ENCODE measurements at places on chromosomes 3 and 15. TPM values are rescaled to one million over a fixed set of nuclear protein-coding genes. Genes with fewer than 3 reads are reported as not detected.

DNA sequence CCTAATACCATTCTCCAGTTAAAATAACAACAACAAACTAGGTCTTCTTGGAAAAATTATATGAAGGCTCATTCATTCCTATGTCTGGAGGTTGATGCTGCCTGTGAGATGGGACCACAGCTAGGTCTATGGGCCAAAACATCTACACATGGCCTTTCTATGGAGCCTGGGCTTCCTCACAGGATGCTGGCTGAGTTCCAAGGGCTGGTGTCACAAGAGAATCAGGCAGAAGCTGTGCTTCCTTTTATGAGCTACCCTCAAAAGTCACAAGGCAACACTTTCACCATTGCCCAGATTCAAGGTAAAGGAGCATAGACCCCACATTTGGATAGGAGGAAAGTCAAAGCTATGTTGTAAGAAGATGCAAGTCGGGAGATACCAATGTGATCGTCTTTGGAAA, 4.6 kb upstream of the RTP2 start:
- no peak overlapping the region for H3K27ac ChIP-seq
- no peak overlapping the region for H3K4me3 ChIP-seq
- no peak for DNase-seq

MUC20 gene
- polyA plus RNA-seq: 0.29 TPM

GRCh38 chr3:66744521-66744920, 243.7 kb upstream of the LRIG1 start:
- no peak for DNase-seq
- no peak overlapping the region for H3K4me3 ChIP-seq
- no peak overlapping the region for H3K27ac ChIP-seq

CCR9 gene
- not detected for polyA plus RNA-seq

DNA sequence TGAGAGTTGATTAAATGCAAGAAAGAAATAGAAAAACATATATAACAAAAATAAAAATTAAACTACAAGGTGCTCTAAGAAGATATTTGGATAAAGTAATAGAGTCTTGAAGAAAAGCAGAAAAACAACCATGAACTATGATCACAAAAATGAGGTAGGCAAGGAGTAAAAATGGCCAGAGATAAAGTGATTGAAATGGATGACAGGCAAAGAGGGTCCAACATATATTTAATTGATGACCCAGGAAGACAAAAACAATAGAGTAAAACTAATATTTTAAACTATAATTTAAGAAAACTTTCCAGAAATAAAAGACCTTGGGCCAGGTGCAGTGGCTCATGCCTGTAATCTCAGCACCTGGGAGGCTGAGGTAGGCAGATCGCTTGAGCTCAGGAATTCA, 22.1 kb upstream of the WDR49 start:
- H3K27me3 ChIP-seq: no peaks in the 10 kb centered on the region
- H3K4me1 ChIP-seq: no peaks in the 10 kb centered on the region
- H3K27ac ChIP-seq: no peak overlapping the region
- no peak for DNase-seq
- peaks cover 14% of the 10 kb centered on the region for H3K36me3 ChIP-seq

DNA sequence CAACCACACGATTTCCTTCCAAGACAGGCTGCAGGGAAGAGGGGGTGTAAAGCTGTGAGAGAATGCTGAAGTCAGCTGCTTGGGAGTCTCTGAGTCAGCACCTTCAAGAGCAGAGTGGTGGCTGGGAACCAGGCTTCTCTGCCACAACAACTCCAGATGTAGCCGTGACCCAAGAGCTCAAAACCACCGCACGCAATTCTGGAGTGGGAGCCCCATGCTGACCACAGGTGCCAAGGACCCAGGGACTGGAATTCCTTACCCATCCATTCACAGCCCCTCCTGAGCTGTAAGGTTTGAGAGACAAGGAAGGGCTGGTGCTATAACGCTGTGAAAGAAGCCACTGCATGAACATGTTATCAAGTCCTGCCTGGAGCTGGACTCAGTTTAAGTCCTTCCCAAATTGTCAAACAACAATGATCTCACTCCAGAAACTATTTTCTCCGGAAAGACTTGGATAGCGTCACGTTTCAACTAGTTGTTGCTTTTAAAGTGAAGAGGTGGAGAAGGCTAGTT, 61.4 kb downstream of the UMPS start:
- H3K36me3 ChIP-seq: peaks cover 25% of the 10 kb centered on the region
- H3K27me3 ChIP-seq: no peaks in the 10 kb centered on the region
- no peak for DNase-seq
- H3K27ac ChIP-seq: peak overlapping the region; percentile 69
- H3K4me3 ChIP-seq: no peak overlapping the region
- H3K4me1 ChIP-seq: no peaks in the 10 kb centered on the region

GRCh38 chr3:119236756-119237155, 3.9 kb downstream of the B4GALT4 start:
- no peak overlapping the region for H3K4me3 ChIP-seq
- H3K4me1 ChIP-seq: peaks cover 17% of the 10 kb centered on the region
- DNase-seq: no peak
- H3K27ac ChIP-seq: no peak overlapping the region

DNA sequence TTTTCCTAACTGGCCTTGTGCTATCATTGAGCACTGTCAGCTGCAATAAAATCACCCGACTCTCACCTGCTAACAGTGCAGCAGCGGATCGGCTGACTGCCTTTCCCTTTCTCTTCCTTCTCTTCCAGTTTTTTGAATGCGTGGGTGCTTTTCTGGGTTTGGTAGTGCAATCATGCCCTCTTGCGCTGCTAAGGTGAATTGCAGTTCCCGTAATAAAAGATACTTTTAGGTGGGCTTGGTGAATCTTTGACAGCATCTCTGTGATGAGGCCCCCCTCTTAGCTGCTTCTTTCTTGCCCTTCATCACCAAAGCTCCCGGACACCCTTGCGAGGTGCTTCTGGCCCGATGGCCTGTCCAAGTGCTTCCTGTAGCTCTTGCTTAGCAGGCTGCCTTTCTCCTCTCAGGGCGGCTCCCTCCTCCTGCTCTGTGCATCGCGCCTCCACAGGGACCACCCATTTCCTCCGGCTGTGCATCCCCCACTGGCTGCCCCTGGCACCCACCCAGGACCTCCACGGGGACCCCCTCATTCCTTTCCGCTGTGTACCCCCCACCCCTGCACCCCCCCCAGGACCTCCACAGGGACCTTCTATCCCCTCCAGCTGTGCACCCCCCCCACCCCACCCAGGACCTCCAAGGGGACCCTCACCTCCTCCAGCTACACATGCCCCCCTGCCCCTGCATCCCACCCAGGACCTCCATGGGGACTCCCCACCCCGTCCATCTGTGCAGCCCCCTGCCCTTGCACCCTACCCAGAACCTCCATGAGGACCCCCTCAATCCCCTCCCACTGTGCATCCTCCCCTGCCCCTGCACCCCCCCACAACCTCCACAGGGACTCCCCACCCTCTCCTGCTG, 50.8 kb upstream of the RPL32 start:
- H3K36me3 ChIP-seq: no peaks in the 10 kb centered on the region
- H3K4me3 ChIP-seq: no peak overlapping the region

DNA sequence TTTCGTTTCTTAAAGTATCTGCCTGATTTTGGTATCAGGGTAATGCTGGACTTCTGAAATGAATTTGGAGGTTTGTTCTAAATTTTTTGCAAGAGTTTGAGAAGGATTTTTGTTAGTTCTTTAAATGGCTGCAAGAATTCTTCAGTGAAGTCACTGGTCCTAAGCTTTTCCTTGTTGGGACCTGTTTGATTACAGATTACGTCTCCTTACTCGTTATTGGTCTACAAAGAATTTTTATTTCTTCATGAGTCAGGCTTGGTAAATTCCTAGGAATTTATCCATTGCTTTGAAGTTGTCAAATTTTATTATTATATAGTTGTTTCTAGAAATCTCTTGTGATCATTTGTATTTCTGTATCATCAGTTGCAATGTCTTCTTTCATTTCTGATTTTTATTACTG, 196.0 kb downstream of the DPH6 start:
- DNase-seq: no peak
- no peak overlapping the region for H3K4me3 ChIP-seq
- H3K27me3 ChIP-seq: no peaks in the 10 kb centered on the region
- H3K4me1 ChIP-seq: no peaks in the 10 kb centered on the region
- no peaks in the 10 kb centered on the region for H3K36me3 ChIP-seq

DNA sequence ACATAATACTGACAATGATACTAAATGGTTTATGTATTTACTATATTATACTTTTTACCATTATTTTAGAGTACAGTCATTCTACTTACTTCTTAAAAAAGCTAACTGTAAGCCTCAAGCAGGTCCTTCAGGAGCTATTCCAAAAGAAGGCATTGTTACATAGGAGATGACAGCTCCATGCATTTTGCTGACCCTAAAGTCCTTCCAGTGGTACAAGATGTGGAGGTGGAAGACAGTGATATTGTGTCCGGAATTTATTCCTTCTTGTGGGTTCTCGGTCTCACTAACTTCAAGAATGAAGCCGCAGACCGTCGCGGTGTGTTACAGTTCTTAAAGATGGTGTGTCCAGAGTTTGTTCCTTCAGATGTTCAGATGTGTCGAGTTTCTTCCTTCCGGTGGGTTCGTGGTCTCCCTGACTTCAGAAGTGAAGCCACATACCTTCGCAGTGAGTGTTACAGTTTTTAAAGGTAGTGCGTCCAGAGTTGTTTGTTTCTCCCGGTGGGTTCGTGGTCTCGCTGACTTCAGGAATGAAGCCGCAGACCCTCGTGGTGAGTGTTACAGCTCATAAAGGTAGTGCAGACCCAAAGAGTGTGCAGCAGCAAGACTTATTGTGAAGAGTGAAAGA, 20.9 kb downstream of the AVEN start:
- H3K27ac ChIP-seq: no peak overlapping the region
- no peaks in the 10 kb centered on the region for H3K36me3 ChIP-seq
- DNase-seq: no peak
- peaks cover 13% of the 10 kb centered on the region for H3K4me1 ChIP-seq

- no peaks in the 10 kb centered on the region for H3K36me3 ChIP-seq
- H3K4me3 ChIP-seq: no peak overlapping the region
- no peak overlapping the region for H3K27ac ChIP-seq
- no peaks in the 10 kb centered on the region for H3K4me1 ChIP-seq
- no peak for DNase-seq
Observed at GRCh38 chr15:57797110-57797509, 90.6 kb downstream of the POLR2M start.

PATL2 gene
- polyA plus RNA-seq: 0.10 TPM

DNA sequence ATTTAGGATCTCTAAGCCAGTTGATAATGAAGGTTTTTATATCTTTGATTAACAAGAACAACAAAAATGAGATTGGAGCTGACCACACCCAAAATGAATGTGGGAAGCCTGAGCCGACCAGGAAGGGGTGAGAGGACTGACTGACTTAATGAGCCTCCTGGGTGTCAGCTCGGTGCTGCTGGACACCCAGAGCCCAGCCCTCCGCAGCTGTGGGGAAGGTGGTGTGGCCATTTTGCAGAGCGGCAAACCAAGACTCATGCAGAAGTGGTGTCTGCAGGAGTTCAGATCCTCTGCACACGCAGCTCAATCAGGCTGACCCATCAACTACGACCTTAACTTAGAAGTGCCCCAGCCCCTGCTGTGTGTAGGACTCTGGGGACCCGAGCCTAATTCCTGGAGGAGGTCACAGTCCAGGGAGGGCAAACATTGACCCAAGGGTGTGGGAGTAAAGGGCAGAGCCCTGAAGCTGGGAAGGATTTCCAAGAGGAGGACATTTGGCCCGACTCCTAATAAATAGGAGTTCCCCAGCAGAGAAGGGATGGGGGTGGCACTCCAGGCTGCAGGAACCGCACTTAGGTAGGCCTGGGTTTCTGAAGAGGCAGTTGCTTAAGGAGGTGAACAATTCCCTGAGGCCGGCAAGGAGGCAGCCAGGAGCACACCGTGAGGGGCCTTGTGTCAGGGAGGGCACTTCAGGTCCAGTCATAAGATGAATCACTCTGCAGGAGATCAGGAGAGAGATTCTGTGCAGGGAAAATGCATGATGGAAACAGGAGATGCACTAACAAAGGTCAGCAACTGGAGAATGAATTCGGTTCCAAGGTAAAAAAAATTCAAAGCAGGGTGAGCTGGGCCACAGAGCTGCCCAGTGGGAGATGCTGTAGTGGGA, 197.1 kb upstream of the TPM1 start:
- H3K4me1 ChIP-seq: peaks cover 20% of the 10 kb centered on the region
- no peak for DNase-seq
- H3K27ac ChIP-seq: no peak overlapping the region
- H3K27me3 ChIP-seq: no peaks in the 10 kb centered on the region
- H3K4me3 ChIP-seq: no peak overlapping the region
- no peaks in the 10 kb centered on the region for H3K36me3 ChIP-seq

TMF1 gene
- 21.3 TPM for polyA plus RNA-seq

All from GM23338 (cell line).